Thyroid gland (tissue), 4 donors: ENCODE measurements at places on chromosomes 2 and 18. TPM values are rescaled to one million over a fixed set of nuclear protein-coding genes. Genes with fewer than 3 reads are reported as not detected.

DNA sequence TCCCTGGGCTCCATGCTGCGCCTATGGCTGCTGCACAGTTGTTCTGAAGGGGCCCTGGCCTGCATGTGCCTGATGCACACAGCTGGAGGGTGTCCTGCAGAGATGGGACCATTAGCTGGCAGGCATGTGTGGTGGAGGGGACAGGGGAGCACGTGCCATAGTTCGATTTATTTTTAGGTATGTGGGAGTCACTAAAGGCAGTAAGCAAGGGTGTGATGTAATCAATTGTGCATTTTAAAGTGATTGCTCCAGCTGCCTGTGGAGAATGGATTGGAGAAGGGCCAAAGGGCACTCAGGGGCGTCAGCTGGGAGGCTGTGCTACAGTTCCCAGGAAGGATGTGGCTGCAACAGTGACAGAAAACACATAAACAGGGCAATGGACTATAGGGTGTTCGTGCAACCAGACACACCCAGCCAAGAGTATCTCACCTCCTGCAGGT is 205.1 kb downstream of the ARL4C start:
- DNase-seq = peak; percentile 17

DNA sequence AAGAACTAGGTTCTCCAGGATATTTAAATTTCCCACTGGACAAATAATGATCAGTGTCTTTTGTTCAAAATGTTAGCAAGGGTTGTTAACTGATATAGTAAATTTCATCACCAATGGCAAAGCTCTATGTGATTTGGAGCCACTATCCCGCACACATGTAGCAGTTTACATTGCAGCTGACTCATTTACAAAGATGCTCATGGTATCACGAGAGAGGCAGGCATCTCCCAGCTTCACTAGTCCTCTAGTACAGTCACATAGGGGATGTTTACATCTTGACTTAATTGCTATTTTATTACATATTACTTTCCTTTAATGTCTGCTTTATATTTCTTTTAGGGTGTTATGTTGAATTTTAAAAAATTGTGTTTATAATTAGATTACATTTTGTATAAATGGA is 30.7 kb downstream of the KCNE4 start:
- DNase-seq = no peak

GRCh38 chr2:101985793-101986164 is 6.0 kb upstream of the IL1R2 start:
- DNase-seq = no peak

- DNase-seq = no peak
These were observed 67.7 kb upstream of the GLI2 start for GRCh38 chr2:120667981-120668380.

DNA sequence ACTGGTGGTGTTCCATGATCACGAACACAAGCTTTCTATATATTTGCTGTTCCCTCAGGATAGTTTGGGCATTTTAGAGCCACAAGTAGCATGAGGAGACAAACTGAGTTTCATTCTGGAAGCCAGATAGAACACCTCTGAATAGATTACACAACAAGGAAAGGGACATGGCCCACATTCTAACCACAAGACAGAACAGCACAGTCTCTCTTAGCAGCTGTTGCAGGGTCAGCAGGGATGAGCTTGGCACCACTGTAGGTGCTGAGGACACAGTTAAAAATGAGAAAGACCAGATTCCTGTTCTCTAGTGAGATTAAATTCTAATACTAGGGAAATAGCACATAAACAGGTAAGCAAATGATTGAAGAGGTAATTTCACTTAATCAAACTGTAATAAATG is 235.3 kb downstream of the ZNF407 start:
- no peak for DNase-seq

- DNase-seq = no peak
These were observed 3.5 kb upstream of the UGT1A1 start for GRCh38 chr2:233756429-233757081.

DNA sequence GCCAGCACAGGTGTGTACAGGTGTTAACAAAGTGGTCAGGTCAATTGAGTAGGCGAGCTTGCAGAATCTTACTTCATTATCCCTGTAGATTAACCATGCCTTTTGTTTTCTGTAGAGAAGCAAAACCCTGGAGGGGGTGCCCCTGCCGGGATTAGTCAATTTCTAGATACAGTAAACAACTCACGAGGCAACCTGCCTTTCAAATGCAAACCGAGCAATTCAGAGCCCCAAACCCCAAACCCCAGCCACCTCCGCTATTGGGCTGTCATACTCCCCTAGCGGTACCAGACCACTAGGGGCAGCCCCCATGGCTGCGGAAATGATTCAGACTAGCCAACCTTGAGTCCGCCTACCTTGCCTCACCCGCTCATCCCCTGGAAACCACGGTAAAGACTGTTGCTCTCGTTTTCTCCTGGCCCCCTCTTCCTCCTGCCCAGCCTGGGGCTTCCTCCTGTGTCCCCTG is 61.4 kb upstream of the KIF5C start:
- no peak for DNase-seq

GRCh38 chr2:3349211-3349693 is 28.4 kb downstream of the EIPR1 start:
- DNase-seq = peak; percentile 97

DNA sequence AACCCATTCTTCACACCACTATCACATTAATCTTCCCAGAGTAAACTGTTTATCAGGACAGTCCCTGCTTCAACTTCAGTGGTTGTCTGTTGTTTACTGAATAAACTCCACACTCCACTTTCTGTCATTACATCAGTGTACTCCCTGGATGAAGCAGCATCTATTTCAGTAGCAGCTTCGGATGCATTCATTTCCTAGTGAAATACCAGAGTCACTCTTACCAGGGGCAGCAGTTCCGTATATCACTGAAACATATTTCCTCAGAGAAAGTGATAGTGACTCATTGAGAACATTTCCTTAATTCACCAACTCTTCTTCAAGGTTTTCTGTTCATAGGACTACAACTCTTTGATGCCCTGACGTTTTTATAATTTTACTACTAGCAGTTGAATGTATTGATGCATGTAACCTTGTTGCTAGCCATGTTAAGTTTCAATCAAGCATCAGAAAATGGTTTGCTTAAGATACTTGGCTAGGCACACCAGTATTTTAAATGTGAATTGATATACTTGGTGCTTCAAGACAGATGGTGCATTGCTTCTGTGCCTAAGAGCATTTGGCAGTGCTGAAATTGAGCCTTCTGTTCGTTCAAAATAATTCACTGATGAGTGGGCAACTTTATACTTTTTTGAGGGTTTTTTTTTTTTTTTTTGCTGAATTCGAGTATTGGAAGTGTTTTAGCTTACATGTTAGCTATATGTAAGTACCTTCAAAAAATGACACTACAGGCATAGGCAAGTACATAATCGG is 92.3 kb downstream of the UBE2E3 start:
- no peak for DNase-seq

DNA sequence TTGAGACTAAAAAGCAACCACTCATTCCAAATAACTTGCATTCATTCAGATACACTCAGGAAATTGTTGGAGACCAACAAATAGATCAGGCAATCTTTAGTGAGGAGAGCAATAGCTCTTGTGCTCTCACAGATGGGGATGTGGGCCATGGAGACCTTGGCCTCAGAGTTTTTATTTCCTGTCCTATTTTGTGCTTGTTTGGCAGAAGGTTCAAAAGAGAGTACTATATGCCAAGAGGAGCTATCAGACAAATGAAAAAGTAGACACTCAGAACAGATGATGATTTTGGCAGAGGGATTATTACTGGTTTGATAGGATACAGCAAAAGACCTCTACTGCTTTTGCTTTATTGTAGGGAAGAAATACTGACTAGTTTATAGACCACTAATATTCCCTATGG is 230.2 kb downstream of the KCNE4 start:
- no peak for DNase-seq

DNA sequence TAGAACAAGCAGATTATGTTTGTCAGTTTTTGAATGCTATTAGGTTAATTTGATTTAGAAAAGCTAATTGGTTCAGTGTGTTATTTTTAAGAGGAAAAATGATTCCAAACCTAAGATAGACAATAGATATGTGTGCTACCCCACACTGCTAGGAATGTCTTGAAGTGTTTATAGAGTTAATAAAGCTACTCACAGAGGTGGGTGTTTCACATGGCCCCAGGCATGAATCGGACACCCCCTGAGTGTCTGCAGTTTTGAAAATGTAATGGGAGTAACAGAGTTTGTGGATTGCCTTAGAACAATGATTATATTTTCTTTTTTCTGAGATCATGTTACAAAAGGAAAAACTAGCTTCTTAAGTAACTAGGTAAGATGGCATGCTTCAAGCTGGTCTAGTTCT is 348.3 kb downstream of the ADCYAP1 start:
- no peak for DNase-seq

DNA sequence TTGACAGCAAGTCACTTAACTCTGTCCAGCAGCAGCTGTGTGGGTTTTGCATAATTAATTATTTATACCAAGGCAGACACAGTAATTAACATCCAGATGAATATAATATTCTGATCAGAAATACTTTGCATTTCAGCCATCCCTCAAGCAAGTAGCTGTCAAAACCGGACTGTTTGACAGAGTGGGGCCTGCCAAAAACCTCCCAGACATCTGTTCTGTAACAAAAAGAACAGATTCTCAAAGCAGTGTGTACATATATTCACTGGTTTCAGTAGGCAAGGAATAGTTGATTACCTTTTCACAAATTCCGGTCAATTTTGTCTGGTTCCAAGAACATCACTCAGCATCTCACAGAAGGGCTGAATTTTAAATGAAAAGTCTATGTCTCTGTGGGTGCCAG is 291.6 kb downstream of the CMPK2 start:
- no peak for DNase-seq

GRCh38 chr18:57787068-57787685 is 15.9 kb downstream of the ATP8B1 start:
- no peak for DNase-seq

DNA sequence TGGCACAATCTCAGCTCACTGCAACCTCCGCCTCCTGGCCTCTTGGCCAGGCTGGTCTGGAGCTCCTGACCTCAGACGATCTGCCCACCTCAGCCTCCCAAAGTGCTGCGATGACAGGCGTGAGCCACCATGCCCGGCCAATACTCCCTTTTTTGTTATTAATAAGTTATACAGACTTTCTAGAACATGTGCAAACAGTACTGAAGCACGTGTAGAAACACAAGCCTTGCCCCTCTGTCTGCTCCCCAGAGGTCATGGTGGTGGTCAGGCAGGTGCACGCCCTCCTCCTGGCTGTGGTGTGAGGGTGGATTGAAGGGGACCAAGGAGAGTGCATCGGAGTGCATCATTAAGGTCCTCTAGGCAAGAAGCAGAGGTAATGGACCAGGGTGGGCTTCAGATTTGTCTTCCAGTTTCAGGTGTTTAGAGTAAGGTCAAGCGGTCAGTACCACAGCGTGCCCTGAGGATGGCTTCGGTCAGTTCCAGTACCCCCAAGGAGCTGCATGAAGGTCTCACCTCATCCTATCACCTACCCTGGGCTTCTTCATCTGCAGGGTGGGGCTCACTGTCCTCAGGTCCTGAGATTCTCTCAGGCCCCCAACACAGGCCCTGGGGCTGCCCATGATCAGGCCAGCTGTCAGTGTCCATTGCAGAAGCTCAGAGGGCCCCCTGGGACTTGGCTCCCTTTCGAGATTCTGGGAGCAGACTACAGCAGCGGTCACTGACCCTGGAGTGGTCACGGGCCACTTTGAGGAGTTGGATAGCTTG is 124.3 kb downstream of the GLI2 start:
- no peak for DNase-seq

DNA sequence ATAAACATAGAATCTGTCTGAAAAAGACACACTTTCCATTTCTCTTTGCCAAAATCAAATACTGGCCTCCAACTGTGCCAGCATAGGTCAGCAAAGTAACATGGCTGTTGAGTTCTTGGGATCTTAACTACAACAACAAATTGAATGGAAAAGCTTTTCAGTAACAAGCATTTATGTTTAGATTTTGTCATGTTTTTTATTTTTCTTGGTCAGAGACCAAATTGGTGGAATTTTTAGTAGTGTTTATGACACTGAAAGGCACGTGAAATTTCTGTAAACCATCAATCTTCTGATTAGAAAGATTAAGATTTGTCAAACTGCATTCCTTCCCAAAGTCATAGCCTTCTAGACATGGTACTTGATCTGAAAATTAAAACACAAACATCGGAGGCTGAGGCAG is 77.6 kb downstream of the PDE1A start:
- no peak for DNase-seq

GRCh38 chr2:113842919-113843736 is 46.8 kb upstream of the ACTR3 start:
- no peak for DNase-seq

DNA sequence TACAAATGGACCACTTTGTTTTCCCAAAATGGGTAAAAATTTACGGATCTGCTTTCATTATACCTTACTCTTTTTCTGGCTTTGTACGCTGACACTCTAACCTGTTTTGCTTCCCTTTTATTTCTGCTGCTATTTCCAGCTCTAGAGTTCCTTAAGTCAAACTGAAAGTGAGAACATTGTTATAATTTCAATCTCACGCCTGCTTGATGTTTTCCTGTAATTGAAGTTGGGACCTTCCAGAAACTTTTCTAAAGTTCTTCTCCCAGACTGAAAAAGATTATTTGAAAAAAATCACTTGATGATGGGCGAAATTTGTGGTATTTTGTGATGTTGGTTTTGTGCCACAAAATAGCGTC is 1.8 kb downstream of the GLS start:
- no peak for DNase-seq

GRCh38 chr18:6917072-6917471 is 187.6 kb downstream of the ARHGAP28 start:
- no peak for DNase-seq

DNA sequence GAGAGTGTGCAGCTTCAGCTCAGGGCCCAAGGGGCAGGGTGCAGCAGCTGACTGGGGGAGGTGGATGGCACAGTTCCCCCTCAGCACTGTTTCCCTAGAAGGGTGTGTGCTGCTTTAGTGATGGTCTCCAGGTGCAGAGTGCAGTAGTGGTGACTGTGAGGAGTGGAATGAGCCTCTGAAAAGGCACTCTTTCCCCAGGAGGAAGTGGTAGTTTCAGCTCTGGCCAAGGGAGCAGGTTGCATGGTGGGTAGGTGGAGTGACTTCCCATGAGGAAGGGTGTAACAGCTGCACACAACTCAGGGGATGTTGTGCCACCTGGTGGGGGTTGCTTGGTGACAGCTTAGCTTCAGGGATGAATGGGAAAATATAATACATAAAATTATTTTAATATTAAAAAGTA is 251.5 kb upstream of the NXPH2 start:
- no peak for DNase-seq

The LHCGR gene
- total RNA-seq = 1.7 TPM

The MAPRE2 gene
- total RNA-seq = 22.6 TPM

The CRYBA2 gene
- total RNA-seq = not detected

The UGT1A5 gene
- 0.89 TPM for total RNA-seq

The CCDC178 gene
- not detected for total RNA-seq

The EVA1A gene
- total RNA-seq = 3.6 TPM

The VIL1 gene
- not detected for total RNA-seq

The MOCOS gene
- total RNA-seq = 0.45 TPM

The KCTD18 gene
- total RNA-seq = 88.2 TPM
